Heart right ventricle (tissue), 16 donors: ENCODE measurements at places on chromosomes 4 and X. TPM values are rescaled to one million over a fixed set of nuclear protein-coding genes. Genes with fewer than 3 reads are reported as not detected.

DNA sequence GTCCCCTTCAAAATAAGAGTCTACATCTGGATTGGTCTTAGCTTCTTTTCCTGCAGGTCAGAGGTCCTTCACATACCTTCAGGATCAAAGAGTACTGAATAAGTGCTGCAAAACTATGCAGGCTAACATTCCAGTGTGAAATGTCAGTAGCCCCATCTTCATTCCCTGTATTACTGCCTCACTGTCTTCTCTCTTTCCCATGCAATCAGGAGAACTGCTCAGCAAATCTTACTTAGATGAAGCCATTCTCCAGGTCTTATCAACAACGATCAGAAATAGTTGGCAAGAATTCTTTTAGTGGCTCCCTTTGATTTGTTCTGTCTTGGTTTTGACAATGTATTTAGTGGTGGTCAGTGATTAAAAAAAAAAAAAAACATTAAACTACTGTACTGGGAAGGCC lies 26.0 kb upstream of the IQCM start:
- no peak for DNase-seq

EXOC1L gene
- not detected for total RNA-seq

GRCh38 chr4:151658959-151659600 lies 101.7 kb downstream of the GATB start:
- no peak for DNase-seq

- DNase-seq: no peak
Measured at GRCh38 chr4:77072195-77072753, 3.5 kb downstream of the CCNI start.

- DNase-seq: no peak
Measured at GRCh38 chrX:44344194-44344593, 722 bp upstream of the EFHC2 start.

DNA sequence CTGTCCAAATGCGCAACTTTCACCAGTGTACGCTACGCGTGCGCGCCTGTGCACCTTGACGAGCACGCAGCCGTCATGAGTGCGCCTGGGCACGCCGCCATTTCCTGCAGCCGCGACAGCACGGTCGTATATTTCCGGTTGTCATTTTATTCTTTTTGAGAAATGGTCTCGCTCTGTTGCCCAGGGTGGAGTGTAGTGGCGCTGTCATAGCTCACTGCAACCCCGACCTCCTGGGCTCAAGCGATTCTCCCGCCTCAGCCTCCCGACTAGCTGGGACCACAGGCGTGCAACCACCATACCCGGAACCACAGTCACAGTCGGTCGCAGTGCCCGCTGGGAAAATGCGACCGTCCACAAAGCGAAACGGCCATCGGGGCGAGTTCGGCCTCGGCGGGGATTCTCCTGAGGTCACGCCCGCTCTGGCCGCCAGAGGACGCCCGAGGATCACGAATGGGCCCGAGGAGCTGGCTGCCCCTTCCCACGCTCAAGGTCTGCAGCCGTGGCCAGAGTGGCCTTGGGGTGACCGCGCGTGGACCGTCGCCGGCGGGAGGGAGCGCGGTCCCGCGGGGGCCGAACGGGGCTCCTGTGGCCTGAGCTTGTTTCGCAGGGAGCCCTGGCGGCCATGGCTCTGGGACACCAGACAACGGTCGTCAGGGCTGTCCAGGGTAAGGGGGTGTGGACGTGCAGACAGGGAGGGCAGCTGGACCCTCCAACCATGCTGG lies 23.7 kb upstream of the PNMA3 start:
- DNase-seq: peak; percentile 79

ARMCX1 gene
- 51.9 TPM for total RNA-seq

AR gene
- 26.3 TPM for total RNA-seq

ATP1B4 gene
- total RNA-seq: 0.11 TPM

CFAP47 gene
- total RNA-seq: 0.07 TPM

DNA sequence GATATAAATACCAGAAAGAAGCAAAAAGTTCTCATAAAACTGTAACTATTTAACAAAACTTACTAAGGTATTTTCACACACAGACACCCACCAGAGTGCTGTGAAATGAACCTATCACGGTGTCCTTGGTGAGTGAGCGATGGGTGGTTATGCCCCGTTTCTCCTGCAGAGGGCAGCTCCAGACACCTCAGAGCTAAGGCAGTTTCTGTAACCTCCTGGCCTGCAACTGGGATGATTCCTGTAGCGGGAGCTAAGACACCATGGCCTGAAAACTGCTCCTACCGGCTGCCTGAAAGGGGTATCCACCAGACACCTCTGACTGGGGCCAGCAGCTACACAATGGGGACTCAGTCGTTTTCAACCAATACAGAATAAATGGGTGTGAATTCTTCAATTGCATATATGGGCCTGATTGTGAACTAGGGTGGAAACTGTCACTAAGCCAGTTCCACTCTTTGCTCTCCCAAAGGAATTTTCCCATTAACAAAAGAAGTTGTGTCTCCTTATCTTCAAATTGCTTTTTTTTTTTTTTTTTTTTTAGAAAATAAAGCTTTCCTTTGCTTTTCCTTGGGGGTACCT lies 2375.8 kb upstream of the TENM3 start:
- peak; percentile 1 for DNase-seq

DNA sequence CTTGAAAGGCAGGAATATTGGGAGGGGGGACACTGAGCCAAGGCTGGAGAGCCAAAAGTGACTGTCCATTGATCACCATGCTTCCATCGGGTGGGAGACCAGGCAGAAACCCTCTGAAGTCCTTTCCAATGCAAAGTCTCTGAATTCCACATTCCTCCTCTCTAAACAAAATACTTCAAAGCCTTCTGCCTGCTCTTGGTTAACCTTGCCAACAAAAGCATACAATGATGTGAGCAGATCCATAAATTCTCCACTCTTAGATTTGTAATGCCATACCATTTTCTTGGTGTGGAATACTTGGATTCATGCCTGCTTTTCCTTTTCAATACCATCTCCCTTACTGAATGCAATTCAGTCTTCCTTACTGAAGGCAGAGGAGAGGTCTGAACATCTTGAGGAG lies 74.1 kb upstream of the FAM9B start:
- no peak for DNase-seq

FGFBP2 gene
- 2.0 TPM for total RNA-seq

DNA sequence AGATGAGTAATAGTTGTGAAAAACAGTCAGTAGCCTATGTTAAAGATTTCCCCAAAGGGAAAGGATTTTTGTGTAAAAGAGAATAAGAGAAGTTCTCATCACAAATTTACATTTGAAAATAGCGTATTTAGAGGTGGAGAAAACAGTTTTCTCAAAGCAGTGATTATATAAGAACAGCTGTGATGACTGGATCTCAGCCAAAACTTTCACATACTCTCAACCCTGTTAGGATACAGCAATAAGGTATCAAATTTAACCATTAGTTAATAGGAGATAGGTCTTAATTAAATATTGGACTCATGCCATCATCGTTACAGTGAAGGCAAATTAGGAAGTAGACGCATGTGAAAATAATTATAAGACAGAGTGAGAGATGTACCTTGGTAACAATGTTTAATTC lies 622.7 kb downstream of the PCDH18 start:
- DNase-seq: no peak
